Occipital lobe (tissue), 3 donors: ENCODE measurements at places on chromosomes 11 and 22. TPM values are rescaled to one million over a fixed set of nuclear protein-coding genes. Genes with fewer than 3 reads are reported as not detected.

DNA sequence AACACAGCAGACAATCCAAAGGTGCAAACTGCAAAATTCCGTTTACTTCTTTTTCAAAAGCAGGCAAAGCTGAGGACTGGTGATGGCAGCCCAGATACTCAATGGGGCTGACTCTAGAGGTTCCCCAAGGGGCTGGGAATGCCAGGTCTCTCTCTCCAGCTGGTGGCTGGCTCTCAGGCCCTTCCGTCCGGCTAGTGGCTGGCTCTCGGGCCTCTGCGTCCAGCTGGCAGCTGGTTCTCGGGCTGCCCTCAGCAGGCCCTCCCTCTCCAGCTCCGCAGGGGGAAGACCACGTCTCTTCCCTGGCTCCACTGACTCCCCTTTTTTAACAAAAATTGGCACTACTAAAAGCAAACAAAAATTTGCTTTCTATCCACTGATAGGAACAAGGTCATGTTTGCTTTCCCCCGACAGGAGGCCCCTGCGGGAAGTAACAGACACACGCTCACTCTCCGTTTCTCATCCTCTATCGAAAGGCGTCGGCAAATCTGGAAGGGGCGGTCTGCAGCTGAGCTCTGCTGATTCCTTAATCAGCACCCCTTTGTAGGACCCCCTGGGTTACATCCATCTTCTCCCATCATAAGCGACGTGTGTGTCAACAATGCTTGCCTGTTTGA is 381.4 kb downstream of the BRD1 start:
- no peak for DNase-seq

Gene LINC01488
- not detected for total RNA-seq

GRCh38 chr22:29701155-29701999 is 18.4 kb upstream of the CABP7 start:
- no peak for DNase-seq

GRCh38 chr11:12478743-12479142 is 101.4 kb downstream of the PARVA start:
- no peak for DNase-seq

DNA sequence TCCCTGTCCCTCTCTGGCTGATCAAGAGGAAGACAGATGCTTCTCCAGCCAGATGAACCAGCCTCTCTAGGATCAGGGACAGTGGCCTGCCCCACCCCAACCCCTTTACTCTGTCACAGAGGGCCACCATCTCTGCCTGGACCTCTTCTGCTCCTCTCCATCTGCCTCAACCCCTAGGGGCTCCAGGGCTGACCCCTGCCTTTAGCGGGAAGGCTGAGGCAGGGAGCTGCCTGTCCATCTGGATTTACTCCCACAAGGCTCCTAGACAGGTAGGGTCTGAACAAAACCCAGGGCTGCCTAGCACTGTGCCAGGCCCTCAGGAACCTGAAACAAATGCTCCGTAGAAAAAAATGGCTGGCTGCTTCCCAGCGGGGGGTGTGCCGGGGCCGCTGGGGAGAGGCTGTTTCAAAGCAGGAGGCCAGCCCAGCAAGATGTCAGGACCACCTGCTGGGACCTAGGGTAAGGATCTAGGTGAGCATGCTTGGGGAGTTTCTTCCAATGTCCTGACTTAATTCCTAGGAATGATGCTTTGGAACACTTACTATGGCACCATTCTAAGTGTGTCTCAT is 3.2 kb downstream of the CHST1 start:
- no peak for DNase-seq

DNA sequence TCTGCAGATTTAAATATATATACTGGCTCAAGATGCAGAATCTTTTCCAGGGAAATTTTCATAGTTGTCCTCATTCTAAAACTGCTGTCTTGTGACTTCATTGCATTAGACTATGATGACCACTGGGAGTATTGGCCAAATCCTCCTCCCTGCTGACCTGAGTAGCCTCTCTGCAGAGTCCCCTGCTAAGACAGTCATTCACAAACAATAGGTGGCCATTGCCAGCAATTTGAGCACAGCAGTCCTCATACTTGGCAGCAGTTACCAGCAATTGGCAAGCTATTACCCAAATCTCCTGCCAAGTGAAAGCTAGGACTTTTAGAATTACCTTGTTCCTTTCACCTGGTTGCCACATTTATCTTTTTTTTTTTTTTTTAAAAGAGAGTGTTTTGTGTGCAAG is 325.8 kb downstream of the FAT3 start:
- DNase-seq, result no peak

GRCh38 chr11:111834432-111835163 is 36.8 kb downstream of the ALG9 start:
- DNase-seq, result no peak

- DNase-seq, result no peak
Observed at GRCh38 chr22:37007651-37008050, 11.6 kb downstream of the TST start.

DNA sequence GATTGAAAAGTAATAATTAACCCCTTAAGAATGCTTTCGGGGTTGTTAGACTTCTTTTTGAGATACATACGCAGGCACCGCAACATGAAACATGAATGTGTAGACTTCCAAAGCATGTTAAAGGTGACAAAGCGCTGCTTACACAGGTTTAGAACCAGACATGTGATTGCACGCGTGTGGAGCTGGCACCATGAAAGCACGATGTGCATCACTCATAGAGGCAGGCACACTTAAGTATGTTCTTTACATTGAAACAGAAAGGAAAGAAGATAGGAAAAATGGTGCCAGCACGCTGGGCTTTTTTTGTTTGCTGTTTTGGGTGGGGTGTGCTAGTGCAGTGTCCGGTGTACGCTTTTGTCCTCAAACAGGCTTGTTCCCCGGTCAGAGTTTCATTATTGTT is 83.6 kb upstream of the PPARA start:
- no peak for DNase-seq

- DNase-seq, result no peak
Observed at GRCh38 chr11:47143322-47143721, 33.4 kb downstream of the ARFGAP2 start.

- no peak for DNase-seq
Observed at GRCh38 chr22:37501610-37502341, 15.6 kb upstream of the MFNG start.

- no peak for DNase-seq
Observed at GRCh38 chr11:120978701-120979100, 45.2 kb upstream of the TBCEL start.

Gene PDXP
- total RNA-seq, result 40.6 TPM

GRCh38 chr11:9130297-9130696 is 38.9 kb upstream of the SCUBE2 start:
- no peak for DNase-seq

DNA sequence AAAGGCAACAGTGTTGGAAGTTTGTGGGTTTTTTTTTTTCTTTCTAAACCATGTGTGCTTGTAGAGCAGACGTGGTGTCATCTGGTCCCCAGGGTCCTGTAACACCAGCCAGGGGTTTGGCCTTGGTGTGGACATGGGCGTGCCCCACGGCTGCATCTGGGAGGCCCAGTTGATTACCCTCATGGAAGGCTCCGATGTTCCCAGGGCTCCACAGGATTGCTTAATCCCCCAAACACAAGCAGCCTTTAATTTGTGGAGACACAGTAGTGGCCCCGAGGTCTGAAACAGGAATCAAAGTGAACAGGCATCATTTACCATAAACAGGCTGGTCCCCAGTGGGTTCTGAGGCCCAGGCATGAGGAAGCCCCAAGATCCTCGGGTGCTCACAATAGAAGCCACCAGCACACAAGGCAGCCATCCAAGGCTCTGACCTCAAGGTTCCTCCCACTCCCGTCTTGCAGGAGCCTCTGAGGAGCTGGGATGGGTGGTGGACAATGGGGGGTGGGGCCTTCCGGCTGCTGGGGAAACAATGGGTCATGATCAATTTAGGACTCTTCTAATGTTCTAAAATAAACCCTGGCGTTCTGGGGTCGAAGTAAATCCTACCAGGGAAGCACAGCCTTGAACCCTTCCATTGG is 115.0 kb upstream of the CD82 start:
- no peak for DNase-seq

GRCh38 chr11:87213444-87213843 is 175.7 kb downstream of the TMEM135 start:
- no peak for DNase-seq

GRCh38 chr11:36237391-36237790 is 51.8 kb downstream of the COMMD9 start:
- DNase-seq, result no peak

DNA sequence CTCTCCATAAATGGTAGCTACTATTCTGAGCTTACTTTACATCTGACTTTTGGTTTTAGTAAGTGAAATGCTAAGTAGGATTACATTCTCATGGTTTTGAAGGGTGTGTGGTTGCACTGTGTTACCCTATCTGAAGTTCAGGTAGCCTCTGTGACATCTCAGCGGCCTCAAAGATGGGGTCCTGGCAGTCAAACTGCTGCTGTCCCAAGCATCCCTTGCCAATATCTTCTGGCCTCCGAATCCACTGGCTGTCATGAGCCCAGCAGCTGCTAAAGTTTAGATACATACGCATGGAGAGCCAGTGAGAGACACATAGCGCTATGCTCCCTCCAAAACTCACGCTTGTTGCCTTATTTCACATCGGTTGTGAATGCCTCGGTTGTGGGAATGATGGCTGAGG is 34.9 kb downstream of the UBASH3B start:
- DNase-seq, result no peak

Gene NXPE4
- total RNA-seq, result not detected

Gene STK33
- 9.5 TPM for total RNA-seq

DNA sequence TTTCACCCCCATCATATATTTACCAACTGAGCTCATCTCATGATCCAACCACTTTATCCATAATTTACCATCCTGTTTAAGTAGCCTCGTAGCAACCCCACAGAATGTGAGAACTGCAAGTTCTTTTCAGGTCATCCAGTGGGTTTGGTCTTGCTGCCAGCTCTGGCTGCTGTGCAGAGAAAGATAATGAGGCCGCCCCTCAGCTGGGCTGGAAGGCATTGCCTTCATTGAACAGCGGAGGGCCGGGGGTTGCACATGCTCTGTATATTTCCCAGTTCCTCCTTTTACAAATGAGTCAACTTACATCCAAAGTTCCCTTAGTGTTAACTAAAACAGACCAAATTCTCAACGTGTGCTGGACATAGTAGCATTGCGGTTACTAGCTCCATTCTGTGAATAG is 96.7 kb downstream of the SYN3 start:
- no peak for DNase-seq

DNA sequence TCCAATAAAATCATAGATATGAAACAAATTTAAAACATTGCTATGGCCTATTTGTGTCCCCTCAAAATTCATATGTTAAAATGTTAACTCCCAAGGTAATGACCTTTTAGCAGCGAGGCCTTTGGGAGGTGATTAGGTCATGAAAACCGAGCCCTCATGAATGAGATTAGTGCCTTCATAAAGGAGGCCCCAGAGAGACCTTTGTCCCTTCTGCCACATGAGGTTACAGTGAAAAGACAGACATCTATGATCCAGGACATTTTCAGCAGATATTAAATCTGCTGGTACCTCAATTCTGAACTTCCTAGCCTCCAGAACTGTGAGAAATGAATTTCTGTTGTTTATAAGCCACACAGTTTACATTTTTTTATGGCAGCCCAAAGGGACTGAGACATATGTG is 171.7 kb downstream of the MPPED1 start:
- no peak for DNase-seq

GRCh38 chr11:68960294-68961071 is 20.3 kb downstream of the MRGPRD start:
- no peak for DNase-seq

Gene BDNF
- total RNA-seq, result 0.78 TPM

- DNase-seq, result no peak
Observed at GRCh38 chr11:116970485-116971292, 127.5 kb downstream of the SIK3 start.

Gene RIMBP3B
- total RNA-seq, result 0.62 TPM

Gene RCOR2
- 9.5 TPM for total RNA-seq

DNA sequence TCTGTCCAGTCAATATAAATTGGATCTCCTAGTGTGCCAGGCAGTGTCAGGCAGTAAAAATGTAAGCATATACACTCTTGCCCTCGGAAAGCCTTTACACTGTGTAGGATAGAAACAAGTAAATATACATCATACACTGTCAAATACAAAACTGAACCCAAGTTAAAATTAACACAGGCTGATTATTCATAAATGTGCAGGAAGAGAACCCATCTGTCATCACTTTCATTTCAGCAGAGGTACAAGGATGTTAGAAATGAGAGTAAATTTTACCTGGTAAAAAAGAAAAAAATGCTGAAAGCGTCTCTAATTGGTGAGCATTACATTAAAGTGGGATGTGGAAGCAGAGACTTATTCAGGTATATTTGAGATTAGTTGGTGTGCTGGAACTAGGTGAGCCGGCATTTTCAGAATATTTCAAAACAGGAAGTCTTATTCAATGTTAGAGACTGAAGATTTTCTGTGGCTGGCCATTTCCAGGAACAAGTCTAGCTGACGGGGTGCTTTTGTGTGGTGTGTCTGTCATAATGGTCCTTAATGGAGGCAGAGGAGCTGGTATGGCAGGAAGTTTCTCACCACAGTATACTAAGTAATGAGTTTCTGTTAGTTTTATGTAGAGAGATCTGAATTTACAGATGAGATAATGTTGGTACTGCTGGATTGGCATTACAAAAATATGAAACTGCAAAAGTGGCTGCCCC is 192.6 kb downstream of the CASP12 start:
- DNase-seq, result no peak

Gene CEND1
- total RNA-seq, result 5.9 TPM

- DNase-seq, result no peak
Observed at GRCh38 chr11:11769362-11769761, 72.4 kb upstream of the USP47 start.

DNA sequence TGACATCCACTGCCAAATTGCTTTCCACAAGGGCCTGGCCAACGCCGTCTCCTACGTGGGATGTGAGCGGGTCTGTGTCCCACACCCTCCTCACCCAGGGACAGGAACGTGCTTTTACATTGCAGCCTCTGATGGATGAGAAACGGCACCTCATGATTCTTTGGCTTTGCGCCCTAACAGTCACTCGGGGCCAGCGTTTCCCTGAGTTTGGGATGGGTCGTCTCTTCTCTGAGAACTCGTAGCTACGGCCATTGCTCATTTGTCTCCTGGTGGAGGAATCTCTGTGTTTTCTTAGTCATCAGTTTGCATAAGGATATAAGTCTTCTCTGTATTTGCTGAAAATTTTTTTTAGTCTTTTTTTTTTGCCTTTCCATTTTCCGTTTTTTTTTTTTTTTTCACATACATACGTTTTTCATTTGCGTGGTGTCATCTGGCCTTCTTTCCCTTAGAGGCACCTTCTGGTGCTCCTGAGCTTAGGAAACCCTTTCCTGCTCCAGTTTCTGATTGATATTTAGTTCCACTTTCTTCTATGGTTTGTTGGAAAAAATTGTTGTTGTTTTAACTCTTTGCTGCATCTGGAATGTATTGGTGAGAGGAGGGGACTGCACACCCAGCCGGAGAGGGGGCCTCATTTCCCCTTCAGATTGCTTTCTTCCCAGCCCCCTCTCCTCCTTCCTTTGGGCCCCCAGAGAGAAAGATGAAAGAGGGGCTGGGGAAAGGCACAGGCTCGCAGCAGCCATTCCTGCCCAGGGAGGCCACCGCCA is 12.0 kb downstream of the TNNT3 start:
- no peak for DNase-seq

GRCh38 chr22:20423008-20423905 is 14.4 kb downstream of the SCARF2 start:
- peak; percentile 80 for DNase-seq
